Bronchial epithelial cell (primary cell): ENCODE measurements at places on chromosomes 1 and 21.

DNA sequence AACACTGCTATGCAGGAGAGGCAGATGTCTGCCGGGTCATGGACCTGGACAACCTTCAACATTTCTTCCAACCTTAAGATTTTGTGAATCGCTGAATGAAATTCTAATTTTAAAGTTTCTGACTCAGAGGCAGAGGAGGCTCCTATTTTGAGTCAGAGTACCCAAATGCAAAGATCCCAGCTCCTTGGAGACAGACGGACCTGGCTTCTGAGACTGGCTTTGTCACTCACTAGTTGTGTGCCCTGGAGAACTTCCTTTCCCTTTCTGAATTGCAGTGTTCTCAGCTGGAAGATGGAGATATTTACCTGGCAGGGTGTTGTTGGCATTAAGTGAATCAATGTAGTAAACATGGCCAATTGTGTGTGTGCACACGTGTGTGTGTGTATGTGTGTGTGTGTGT, 51.9 kb downstream of the IER5 start:
- peak; percentile 53 for DNase-seq

- DNase-seq = no peak
Observed at GRCh38 chr1:147283011-147283410, 40.5 kb downstream of the CHD1L start.

DNA sequence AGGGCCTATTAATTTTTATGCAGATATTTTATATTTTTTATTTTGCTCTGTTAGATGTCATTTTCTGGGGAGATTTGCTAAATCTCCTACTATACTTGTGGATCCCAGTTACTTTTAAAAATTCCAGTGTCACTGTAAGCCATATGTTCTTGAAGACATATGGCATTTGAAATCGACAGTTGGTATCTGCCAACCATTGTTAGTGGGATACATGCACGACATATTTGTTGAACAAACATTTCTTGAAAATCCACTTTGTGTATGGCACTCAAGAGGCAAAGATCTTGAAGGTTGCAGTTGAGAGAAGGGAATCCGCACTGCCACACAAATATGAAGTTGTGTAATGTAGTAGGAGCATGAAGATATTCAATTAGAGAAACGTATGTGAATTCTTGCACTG, 287.7 kb downstream of the HHAT start:
- no peak for DNase-seq

DNA sequence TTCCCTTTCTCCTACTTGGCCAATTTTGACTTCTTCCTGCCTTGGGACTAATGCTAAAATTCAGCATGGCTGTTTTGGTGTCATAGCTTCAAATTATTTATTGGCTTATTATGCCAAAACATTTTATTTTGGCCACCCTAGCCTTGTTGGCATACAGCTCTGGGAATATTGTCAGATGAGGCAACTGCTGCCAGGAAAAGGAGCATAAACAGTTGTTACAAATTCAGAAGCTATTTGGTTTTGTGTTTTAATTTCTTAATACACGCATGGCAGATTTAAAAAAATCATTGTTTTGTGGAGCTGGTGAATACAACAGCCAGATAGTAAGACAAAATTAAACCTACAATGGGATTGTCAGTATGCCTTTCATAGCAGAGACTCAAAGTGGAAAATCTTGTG, 66.8 kb upstream of the BCL10 start:
- DNase-seq = no peak

DNA sequence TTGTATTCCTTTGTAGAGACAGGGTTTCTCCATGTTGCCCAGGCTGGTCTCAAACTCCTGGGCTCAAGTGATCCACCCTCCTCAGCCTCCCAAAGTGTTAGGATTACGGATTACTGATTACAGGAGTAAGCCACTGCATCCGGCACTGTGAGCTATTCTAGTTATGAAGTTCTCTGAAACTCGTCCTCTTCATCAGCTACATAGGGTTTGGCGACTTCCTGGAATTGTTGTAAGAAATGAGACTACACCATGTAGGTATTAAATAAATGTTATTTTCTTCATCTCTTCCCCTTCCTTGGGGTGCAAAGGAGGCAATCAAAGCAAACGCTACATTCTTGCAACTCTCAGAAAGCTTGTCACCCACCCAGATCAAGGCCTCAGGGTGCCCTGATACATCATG, 131.2 kb upstream of the TIAM1 start:
- no peak for DNase-seq
